Fibroblast of skin of right biceps (primary cell): ENCODE measurements at places on chromosomes 6 and 20.
A peak's percentile ranks its signal among the peaks of the same experiment; 100 is the strongest.

- no peak for DNase-seq
Measured at GRCh38 chr6:154134471-154135147, 95.6 kb downstream of the OPRM1 start.

DNA sequence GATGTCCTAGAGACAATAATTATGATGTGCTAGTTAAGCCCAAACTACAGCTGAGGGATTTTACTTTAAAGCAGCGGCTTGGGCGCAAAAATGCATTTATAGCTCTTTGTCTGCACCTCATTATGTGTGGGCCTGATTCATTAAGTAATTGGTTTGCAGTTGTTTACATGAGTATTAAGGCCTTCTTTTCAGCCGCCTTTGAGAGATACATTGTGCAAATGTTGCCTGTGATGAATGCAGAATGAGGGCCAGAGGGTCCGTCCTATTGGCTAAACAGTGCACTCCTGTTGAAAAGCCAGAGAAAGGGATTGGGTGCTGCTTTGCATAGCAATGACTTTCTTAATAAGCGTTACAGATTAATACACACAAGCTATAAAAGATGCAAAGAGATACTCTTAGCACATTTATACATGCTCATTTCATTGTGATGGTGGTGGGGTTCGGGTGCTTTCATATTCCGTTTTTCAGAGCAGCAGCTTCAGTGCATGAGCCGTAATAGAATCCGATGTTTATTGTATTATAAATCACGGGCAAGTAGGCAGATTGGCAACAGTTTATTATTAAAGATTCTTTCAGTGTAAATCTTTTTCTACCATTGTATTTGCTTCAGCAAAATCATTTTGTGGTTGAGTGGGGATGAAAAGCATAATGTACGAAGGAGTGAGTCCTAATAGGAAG lies 68.2 kb upstream of the XRN2 start:
- DNase-seq = no peak

DNA sequence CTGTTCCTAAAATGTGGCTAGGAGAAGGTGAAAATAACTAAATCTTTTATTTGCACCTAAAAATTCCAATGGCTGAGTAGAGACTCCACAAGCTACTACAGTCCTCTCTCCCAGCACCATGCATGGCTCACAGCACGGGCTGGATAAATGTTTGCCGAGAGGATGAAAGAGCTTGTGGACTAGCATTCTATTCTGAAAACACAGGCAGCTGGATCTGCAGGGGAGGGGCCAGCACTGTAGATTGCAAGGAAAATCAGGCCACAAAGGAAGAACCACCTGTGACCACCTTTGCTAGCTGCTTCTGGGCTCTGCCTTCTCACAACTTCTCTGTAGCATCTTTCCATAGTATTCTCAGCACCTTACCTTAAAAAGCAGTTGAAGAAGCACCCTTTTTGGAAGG lies 46.6 kb downstream of the CLIC5 start:
- DNase-seq = no peak

GRCh38 chr20:37914672-37915433 lies 11.9 kb downstream of the VSTM2L start:
- no peak for DNase-seq

DNA sequence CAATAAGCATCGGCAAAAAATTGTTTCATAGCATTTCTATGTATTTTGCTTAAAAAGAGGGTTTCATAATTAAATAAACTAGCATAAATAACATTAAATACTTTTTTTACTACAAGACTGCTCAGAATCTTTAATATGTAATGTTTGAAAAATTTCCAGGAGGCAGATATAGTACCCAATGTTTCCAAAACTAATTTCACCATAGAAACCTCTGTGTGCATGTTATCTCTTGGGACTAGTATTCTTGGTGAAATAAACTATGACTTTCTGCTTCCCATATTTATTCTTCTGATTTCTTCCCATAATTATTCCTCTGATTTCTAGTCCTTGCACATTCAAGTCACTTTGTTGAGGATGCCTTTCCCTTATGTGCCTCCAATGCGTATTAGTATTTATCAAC lies 94.5 kb downstream of the PTPRK start:
- DNase-seq = no peak

DNA sequence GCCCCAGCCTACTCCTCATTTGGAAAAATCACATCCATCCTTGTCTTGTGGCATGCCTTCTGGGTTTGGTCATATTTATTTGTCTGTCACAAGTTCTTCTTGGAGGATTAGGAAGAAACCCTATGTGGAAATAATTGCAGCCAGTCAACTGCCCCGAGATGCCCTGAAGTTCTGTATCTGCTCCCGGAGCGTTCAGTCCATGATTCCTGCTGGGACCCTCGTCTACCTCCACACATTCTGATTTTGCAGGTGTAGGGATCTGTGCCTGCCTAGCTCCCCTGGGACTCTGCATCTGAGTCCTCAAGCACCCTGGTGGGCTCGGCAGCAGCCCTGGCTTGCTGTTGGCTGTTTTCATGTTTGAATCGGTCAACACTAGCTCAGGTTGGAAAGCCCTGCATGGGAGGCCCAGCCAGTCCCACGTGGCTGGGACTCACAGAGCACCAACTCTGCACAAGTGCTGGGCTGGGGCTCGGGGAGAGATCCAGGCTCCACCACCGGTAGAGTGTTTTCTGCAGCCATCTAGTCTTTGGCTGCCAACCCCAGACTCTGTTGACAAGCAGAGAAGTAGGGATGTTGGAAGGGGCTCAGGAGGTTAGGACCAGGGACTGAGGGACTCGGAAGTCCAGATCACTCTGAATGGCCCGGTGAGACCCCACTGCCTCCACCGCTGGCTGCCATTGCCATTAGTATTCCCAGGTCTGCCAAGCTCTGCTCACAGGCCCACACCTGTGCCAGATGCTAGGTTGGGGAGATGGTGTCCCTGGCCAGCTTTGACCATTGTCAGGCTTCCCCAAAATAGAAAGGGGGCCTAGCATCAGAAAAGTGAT lies 183.5 kb upstream of the CST7 start:
- DNase-seq = no peak

DNA sequence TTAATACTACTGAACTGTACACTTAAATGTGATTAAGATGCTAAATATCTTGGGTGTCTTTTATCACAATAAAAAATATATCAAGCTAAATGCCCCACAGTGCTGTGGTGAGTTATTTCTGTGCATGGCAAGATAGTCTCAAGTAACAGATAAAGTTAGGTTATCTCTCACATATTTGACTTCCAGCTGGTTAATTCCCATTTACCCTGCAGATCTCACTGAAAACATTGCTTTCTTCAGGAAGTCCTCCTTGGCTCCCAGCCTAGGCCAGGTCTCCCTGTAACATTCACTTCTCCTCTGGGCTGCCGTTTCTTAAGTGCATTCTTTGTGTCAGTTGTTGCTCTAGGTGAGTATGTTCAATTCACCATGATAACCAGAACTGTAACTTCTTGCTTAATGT lies 59.1 kb downstream of the SLC22A1 start:
- DNase-seq = no peak

- no peak for DNase-seq
Measured at GRCh38 chr6:17492350-17492749, 99.0 kb downstream of the CAP2 start.

- DNase-seq = no peak
Measured at GRCh38 chr6:34872332-34872731, 15.5 kb downstream of the TAF11 start.

- DNase-seq = no peak
Measured at GRCh38 chr6:13418844-13419243, 68.6 kb downstream of the GFOD1 start.

- no peak for DNase-seq
Measured at GRCh38 chr6:118335325-118335816, 212.7 kb upstream of the PLN start.

DNA sequence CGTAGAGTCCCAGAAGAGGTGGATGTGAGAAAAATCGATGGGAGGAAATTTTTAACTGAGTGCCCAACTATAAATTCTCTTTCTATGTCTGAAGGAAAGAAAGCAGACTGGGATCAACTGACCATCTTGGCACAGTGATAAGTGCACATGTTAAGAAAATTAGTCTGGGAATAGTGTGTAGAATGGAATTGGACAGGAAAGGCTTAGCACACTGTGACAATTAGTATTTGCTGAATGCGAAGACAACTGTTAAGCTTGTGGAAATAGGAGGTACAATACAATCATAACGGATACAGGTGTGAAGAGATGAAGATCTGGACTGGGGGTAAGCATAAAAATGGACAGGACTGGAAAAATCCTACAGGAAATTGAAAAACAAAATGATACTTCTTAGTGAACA lies 114.3 kb downstream of the FAM50B start:
- no peak for DNase-seq

- peak; percentile 91 for DNase-seq
Measured at GRCh38 chr6:2157441-2158127, 87.8 kb downstream of the GMDS start.

DNA sequence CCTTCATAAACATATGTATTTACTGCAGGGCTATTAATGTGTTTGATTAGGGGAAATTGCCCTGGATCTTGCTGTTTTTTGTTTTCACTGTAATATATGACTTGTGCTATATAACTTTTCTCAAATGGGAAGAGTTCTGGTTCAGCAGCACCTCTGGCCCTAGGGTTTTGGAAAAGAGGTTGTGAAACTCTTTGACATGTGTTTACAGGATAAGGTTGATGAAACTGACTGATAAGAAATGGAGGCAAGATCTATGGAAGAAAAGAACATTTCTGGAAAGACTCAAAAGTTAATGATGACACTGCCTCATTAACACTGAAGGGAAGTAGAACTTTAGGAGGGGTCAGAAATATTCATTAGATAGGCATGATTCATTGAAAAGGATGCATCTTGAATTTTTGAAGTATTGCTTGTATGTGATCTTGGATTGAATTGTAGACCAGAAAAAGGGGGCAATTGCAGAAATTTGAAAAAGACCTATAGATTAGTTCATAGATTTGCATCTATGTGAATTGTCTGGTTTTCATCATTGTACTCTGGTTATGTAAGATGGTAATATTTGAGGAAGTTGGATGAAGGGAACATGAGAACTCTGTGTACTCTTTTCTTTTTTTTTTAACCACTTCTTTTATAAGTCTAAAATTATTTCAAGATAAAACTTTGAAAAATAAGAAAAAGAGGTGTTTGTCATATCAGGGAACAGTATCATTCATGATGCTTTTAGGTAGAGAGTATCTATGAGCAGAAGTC lies 54.0 kb downstream of the UTRN start:
- no peak for DNase-seq

- DNase-seq = no peak
Measured at GRCh38 chr6:152402791-152403190, 234.4 kb downstream of the SYNE1 start.

DNA sequence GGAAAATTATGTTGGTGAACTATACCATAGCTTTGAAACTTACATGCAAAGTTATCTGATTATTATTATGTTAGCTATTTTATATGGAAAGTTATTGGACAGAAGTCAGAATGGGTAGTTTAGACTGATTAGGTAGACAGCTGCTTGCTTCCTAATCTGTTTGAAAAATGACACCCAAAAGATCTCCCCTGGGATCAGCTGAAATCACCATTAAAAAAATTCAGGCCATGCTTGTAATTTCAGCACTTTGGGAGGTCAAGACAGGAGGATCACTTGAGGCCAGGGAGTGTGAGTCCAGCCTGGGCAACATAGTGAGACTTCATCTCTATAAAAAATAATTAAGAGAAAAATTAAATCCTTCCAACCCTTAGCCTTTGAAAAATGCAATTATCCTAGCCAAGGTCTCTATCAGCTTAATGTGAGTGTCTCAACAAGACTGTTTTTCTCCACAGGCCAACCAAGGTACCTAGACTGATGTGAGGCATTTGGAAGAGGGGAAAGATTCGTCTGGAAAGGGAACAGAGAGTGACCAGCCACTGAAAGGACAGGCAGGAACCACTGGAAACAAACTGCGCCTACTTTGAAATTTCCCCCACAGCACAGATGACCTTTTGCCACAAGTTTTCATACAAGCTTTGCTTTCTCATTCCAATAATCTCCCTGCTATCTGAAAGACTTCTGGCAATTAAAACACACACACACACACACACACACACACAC lies 232.3 kb downstream of the GMPR start:
- no peak for DNase-seq

DNA sequence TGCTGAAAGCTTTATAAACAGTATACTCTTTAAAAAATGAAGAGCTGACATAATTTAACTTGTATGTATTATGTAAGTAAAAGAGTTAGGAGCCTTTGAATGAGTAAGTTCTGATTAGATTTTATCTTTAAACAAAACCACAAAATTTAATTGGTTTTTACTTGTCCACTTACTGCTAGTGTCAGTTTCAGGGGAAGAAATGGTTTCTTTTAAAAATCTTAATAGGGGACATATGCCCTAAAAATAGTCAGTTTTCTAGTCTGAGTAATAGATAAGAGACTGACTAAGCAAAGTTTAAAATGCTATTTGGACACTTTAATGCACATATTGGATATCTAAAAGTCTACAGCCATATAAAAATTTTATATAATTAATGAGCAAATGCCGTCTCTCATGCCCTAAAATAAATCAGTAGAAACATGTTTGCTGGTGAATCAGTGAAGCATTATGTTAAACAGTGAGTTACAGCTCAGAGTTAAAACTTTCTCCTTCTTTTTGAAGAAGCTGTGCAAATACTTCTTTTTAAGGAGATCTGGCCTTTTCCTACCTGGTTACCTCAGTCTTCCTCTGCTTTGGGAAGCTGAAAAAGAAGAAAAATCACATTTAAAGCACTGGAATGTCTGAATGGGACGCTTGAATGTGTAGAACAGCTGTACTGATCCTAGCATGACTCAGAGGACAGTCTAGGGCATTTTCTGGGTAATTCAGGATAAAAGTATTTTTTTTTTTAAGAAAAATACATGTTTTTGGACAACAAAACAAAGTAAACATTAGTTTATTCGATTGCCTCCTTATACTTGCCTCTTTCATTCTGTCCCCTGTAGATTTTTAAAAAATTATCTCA lies 55.3 kb downstream of the CDH26 start:
- DNase-seq = peak; percentile 2

DNA sequence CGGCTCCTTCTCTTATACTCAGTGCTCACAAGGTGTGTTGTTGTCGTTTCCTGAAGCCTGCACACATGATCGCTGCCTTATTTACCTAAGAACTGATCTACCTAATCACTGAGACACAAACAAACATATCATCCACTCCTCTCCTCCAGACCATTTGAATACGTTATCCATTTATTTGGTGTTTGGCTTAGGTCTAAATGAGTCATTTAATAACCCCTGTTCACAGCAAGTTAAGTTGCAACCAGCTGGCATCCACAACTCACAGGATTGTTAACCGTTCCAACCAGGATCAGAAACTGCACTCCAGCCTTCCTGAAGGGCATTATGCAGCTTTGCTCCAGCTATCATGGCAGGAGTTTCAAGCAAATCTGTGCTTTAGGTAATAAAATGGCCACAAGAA lies 511.1 kb upstream of the MAP3K7 start:
- no peak for DNase-seq

DNA sequence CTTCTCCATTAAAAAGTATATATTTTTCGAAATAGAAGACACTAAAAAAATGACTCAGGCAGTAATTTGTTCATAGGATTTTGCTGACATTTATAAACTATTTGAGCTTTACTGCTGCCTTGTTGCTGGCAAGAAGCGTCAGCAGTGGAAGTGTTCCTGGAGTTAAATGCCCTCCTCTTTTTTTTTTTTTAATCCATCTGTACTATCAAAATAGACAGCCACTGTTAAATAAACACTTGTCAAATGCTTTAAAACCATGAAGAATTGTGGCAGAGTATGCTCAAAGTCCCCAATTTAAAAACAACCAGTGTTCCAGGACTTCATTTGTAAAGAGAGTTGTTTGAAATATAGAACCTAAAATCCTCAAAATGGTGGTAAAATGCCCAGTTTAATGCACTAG lies 253.8 kb downstream of the NKAIN2 start:
- no peak for DNase-seq

GRCh38 chr20:43911066-43911465 lies 3.6 kb upstream of the TOX2 start:
- DNase-seq = peak; percentile 79
